NCI-H526 treated with DMSO at 0.1 percent for 48 hours (cell line): ENCODE measurements at places on chromosomes 4 and X.

DNA sequence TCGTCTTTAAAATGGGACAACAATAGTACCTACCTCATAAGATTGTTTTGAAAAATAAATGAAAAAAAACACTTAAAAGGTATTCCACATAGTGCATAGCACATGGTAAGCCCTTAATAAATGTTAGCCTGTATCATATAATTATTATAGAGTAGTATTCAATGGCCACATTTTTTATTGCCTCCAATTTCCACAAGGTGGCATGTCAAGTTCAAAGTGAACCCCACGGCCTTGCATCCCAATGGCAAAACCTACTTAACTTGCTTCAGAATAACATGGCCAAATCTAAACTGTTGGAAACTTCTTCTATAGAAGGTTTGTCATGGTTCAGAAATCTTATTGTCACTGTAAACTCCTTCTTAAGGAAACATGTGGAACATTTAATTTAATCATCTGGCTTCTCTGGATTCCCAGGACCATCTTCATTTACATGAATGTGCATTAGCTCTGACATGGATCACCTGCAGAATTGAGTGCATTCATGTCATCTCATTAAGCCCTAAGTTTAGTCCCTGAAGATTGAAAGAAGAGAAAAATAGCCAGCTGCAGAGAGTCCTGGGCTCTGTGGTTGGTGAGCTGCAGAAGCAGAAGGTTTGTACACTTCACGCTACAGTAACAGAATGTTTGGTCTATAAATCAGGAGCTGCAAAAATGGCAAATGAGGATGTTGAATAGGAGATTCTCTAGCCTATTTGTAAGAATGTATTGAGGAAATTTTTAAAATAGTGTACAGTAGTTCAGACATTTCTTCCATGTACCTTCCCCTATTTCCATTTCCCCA is 61.0 kb downstream of the ANXA3 start:
- DNase-seq: no peak

DNA sequence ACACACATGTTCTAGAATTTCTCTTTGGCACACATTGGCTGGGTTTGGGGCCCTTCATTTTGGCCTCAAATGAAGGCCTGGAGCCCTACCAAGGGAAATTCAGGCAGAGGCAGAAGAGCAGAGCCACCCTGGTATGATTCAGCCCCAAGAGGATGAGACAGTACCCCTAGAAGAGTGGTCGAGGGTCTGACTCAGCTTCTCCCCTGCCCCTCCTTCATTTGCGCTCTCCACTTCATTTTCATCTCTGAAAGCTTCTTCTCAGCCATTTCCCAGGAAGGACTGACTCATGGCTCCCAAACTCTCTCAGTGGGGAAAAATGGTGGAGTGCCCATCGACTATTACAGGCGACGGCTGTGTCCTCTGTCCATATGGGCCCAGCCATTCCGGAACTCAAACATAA is 43.5 kb downstream of the MAMLD1 start:
- DNase-seq: no peak

DNA sequence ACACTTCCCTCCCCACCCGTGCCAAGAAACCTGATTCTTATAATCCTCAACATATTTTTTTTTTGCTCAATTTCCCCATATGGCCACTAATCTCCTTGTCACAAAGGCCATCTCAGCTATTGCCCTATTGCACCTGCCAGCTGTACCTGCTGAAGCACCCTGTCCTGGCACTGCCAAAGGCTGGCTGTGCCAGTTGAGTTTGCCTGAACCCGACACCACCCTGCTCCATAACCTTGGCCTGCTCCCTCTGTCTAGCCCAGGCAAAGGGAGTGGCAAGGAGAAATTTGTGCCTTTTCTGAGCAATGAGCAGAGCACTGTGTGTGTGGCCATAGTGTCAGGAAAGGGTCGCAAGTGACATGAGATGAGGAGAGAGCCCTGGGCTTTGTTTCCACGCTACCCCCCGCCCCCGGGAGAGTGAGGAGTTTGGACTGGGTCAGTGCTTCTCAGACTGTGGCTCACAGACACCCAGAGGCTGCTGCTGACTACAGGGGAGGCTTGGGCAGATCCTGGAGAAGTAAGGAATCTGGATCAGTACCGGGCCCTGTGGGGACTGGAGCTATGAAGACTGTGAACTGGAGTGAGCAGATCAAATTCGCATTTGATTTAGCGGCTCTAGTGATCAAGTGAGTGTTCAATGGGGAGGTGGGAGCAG is 42.2 kb upstream of the HMGB3 start:
- no peak for DNase-seq

DNA sequence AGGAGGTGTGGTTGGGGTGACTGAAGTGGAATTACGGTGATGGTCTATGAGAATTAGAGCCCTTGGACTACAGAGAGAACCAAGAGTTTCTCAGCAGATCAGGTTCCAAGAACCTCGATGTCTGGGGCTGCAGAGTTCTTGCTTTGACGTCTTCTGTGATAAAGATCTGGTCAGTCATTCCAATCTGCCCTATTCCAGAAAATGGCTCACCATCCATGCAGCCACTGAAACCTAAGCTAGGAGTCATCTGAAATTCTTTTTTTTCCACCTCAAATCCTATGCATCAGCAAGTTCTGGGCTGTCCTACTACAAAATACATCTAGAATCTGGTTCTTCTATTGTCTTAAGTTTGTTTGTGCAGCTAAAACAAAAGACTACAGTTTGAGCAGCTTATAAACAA is 254.4 kb upstream of the PGRMC2 start:
- no peak for DNase-seq

GRCh38 chr4:67451464-67451863 is 93.8 kb downstream of the CENPC start:
- no peak for DNase-seq

DNA sequence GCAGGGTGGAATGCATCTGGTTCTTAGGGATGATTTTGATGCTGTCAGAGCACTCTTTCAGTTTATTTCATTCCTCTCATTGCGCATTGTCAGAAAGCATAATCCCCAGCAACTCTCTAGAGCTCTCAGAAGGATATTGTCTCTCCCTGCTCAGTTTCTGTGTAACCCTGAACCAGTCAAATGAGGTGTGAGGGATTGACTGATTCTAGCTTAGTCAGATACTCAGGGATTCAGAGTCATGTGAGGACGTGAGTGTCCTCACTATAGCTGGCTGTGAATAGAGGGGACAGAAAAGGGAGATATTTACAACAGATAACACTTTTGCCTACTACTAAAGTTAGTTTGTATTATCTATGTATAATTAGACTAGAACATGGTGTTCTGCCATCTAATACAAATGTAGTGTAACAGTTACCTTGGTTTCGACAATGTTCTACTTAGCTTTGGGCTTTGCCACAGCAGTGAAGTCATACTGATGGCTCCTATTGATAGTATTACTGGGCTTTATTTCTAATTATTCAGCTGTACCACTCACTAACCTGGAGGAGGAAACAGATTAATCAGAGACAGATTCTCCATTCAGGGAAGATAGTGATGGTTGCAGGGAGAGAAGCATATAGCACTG is 19.5 kb downstream of the AP1AR start:
- DNase-seq: no peak

DNA sequence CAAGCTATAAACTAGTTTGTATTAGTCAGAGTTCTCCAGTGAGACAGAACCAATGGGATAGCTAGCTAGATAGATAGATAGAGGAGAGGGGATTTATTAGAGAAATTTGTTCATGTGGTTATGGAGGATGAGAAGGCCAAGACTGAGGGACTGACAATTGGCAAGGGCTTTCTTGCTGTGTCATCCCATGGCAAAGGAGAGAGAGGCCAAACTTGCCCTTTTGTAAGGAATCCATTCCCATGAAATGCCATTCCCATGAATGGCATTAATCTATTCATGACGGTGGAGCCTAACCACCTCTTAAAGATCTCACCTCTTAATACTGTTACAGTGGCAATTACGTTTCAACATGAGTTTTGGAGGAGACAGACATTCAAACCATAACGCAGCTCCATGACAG is 58.1 kb downstream of the LINC00632 start:
- no peak for DNase-seq
